ENCODE measurements at places on chromosomes 6 and 20. TPM values are rescaled to one million over a fixed set of nuclear protein-coding genes. Genes with fewer than 3 reads are reported as not detected.
A peak's percentile ranks its signal among the peaks of the same experiment; 100 is the strongest.

DNA sequence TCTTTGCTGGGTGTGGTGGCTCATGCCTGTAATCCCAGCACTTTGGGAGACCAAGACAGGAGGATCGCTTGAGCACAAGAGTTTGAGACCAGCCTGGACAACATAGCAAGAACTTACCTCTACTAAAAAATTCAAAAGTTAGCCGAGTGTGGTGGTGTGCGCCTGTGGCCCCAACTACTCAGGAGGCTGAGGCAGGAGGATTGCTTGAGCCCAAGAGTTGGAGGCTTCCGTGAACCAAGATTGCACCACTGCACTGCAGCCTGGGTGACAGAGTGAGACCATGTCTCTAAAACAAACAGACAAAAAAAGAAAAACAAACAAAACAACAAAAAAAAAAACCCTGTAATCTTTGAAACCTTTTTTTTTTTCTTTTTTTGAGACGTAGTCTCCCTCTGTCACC is 67.5 kb downstream of the CAP2 start:
- H3K4me3 ChIP-seq: no peak overlapping the region
- no peak for DNase-seq
- no peak overlapping the region for H3K27ac ChIP-seq
- H3K36me3 ChIP-seq: no peaks in the 10 kb centered on the region
- no peaks in the 10 kb centered on the region for H3K27me3 ChIP-seq

DNA sequence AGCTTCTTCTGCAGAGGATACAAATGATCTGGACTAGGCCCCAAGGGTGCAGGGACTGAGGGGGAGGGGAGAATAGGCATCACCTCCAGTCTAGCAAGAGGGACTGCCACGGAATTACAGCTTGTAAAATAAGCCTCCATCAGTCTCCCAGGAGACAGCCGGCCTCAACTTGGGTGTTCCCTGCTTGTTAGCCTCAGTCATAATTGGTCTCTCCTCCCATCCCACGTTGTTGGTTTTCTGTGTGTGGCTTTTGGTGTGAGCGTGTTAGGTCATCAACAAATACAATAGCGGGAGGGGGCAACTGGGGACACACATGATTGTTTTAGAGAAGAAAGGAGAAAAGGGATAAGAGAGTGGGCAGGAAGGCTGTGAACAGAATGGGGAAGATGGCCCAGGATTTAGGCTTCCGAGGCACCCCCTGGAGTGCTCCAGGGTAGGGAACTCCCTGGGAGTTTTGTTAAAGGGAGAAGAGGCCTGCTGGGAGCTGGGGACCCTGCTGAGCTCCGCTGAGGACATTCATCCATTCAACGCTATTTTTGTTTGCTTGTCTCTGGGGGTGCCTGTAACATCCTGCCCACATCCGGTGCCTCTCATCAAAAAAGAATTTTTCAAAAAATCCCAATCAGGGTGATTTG is 9.2 kb downstream of the FOXA2 start:
- H3K27me3 ChIP-seq: peaks cover 94% of the 10 kb centered on the region
- peaks cover 13% of the 10 kb centered on the region for H3K4me1 ChIP-seq
- no peak overlapping the region for H3K4me3 ChIP-seq
- no peaks in the 10 kb centered on the region for H3K36me3 ChIP-seq

- H3K27me3 ChIP-seq: no peaks in the 10 kb centered on the region
- no peak for DNase-seq
- H3K4me1 ChIP-seq: peaks cover 3% of the 10 kb centered on the region
- H3K27ac ChIP-seq: no peak overlapping the region
Measured at GRCh38 chr20:44080064-44080463, 106.9 kb downstream of the JPH2 start.

- DNase-seq: no peak
- H3K4me1 ChIP-seq: no peaks in the 10 kb centered on the region
- no peak overlapping the region for H3K4me3 ChIP-seq
- no peaks in the 10 kb centered on the region for H3K36me3 ChIP-seq
Measured at GRCh38 chr20:14234666-14235295, 102.6 kb downstream of the FLRT3 start.

GRCh38 chr6:135018052-135018451 is 36.6 kb downstream of the HBS1L start:
- no peak overlapping the region for H3K27ac ChIP-seq
- DNase-seq: no peak
- H3K36me3 ChIP-seq: no peaks in the 10 kb centered on the region
- no peaks in the 10 kb centered on the region for H3K27me3 ChIP-seq
- H3K4me1 ChIP-seq: no peaks in the 10 kb centered on the region

- H3K36me3 ChIP-seq: no peaks in the 10 kb centered on the region
- no peak overlapping the region for H3K27ac ChIP-seq
Measured at GRCh38 chr20:14997791-14998190, 660.4 kb upstream of the FLRT3 start.

DNA sequence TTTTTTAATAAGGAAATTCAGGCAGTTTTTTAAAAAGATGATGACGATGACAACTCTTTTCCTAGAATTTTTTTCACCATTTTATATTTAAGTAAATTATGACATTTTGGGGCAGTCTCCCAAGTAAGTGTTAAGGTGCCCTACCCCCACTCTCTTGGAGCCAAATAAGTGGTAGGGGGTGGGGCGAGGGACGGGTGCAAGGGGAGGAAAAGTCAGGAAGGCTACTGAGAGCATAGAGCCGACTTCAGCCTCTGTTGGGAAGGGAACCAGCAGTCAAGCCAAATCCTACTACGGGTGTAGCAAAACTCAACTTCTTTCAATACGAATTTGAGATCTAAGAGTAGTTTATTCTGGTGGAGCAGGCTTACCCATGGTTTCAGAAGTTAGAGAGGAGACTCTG is 54.4 kb downstream of the KIZ start:
- H3K27ac ChIP-seq: no peak overlapping the region
- no peaks in the 10 kb centered on the region for H3K4me1 ChIP-seq
- H3K36me3 ChIP-seq: no peaks in the 10 kb centered on the region
- DNase-seq: no peak

- H3K4me3 ChIP-seq: no peak overlapping the region
- H3K27ac ChIP-seq: no peak overlapping the region
- H3K36me3 ChIP-seq: no peaks in the 10 kb centered on the region
- H3K4me1 ChIP-seq: no peaks in the 10 kb centered on the region
Measured at GRCh38 chr20:13858439-13858838, 73.6 kb downstream of the NDUFAF5 start.

DNA sequence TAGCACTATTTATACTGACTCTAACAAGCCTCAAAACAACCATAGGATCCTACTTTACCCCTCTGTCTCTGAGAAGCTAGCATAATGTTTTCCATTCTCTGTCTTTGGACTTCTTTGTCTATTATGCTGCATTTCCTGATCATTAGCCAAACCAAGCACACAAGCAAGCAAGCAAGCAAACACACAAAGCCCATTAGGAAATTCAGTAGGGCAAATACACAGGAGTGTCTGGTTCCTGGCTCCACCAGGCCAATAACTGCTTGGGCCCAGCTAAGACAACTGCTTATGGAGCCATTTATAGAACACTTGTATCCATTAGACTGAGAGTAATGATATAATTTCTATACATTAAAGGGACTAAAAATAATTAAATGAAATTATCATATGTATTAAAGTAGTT is 952.9 kb upstream of the EPHA7 start:
- H3K27ac ChIP-seq: no peak overlapping the region
- H3K27me3 ChIP-seq: no peaks in the 10 kb centered on the region
- H3K36me3 ChIP-seq: no peaks in the 10 kb centered on the region
- H3K4me1 ChIP-seq: no peaks in the 10 kb centered on the region

DNA sequence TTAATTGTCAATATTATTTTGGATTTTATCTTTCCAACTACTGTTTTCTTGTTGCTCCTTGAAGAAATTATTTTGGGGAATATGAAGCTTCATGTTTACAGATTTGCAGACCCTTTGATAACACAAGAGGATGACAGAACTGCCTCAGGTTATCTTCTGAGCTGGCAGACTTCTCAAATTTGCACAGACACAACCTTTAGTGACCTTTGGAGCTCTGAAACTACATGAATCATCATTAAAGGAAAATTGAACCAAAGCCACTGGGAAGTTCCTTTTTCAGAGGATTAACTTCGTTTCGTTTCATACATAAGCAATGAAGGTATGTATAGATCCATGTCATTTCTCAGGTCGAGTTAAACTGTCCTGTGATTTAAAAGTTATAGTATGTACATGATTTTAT is 85.9 kb downstream of the FBXO5 start:
- H3K27ac ChIP-seq: no peak overlapping the region
- H3K36me3 ChIP-seq: no peaks in the 10 kb centered on the region
- no peak for DNase-seq
- H3K27me3 ChIP-seq: no peaks in the 10 kb centered on the region

DNA sequence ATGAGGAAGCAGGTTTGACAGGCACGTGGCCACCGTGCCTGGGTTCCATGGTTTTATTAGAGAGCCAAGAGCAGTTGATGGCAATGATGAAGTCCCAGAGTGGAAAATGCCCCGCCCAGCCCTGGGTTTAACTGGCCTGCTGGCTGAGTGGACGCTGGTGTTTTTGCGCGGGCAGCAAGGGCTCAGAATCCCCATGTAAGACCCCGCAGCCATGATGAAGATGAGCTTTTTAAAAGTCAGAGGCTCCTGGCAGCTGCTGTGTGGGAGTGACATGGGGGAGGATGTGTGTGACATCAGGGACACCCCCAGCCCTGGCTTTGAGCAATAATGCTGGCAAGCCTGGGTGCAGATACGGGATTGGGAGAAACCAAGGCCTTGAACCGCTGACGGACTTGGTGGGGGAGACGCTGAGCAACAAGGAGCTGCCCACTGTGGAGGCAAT is 33.0 kb upstream of the SLCO4A1 start:
- H3K4me1 ChIP-seq: peaks cover 8% of the 10 kb centered on the region
- no peaks in the 10 kb centered on the region for H3K27me3 ChIP-seq
- no peak for DNase-seq
- no peak overlapping the region for H3K4me3 ChIP-seq
- H3K36me3 ChIP-seq: no peaks in the 10 kb centered on the region
- H3K27ac ChIP-seq: no peak overlapping the region

GRCh38 chr6:146544616-146545182 is 1.1 kb downstream of the RAB32 start:
- peak; percentile 8 for DNase-seq
- no peaks in the 10 kb centered on the region for H3K36me3 ChIP-seq
- peaks cover 31% of the 10 kb centered on the region for H3K4me1 ChIP-seq
- no peaks in the 10 kb centered on the region for H3K27me3 ChIP-seq
- peak overlapping the region; percentile 98 for H3K27ac ChIP-seq
- H3K4me3 ChIP-seq: peak overlapping the region; percentile 73

DNA sequence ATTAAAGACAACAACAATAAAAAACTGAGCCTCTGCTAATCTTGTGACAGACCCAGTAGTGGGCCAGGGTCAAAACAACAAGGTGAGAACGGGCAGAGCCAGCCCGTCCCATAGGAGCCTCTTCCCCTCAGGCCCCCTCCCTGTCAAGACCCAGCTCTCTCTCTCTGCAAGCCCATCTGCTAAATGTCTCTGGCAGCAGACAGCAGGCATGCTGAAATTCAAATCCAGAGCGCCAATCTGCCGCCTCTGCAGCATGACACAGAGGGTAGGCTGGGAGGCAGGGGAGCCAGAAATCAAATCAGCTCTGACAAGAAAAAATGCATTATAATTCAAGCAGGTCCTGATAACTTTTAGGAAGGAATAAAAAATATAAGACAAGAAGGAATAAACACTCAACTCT is 26.3 kb downstream of the METTL24 start:
- no peaks in the 10 kb centered on the region for H3K36me3 ChIP-seq
- H3K4me3 ChIP-seq: no peak overlapping the region
- no peaks in the 10 kb centered on the region for H3K27me3 ChIP-seq

DNA sequence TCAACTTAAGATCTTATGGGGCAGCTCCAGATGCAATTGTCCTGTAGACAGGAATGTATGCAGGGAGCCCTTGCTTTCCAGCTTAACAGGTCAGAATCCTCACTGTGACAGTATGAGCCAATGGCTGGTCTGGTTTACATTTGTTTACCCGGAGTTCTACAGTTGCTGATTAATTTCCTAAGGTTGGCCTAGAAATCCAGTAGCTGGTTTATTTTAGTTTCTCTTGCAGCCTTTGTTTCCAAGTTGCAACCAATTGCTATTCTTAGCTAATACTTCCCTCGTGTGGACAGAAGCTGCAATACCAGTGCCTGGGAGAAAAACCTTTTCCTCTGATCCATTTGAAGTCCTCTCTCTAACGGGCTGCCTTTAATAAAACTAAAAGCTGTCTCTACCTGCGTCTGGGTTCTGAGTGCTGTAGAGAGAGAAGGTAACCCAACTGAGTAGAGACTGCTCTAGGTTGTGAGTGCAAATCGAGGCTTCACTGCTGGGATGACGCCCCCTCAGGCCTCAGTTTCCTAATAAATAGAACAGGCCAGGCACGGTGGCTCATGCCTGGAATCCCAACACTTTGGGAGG is 45.9 kb downstream of the ZNF217 start:
- H3K4me3 ChIP-seq: no peak overlapping the region
- H3K4me1 ChIP-seq: no peaks in the 10 kb centered on the region
- DNase-seq: peak; percentile 78
- no peak overlapping the region for H3K27ac ChIP-seq
- H3K27me3 ChIP-seq: no peaks in the 10 kb centered on the region

- peaks cover 5% of the 10 kb centered on the region for H3K27me3 ChIP-seq
- H3K36me3 ChIP-seq: no peaks in the 10 kb centered on the region
- peak; percentile 69 for DNase-seq
- peak within 1 kb of the TSS; percentile 55 for H3K4me3 ChIP-seq
- H3K27ac ChIP-seq: peak within 1 kb of the TSS; percentile 5
- H3K4me1 ChIP-seq: peaks cover 18% of the 10 kb centered on the region
Measured at GRCh38 chr6:56246881-56247653, at the start of gene COL21A1. Gene COL21A1 (minus strand): TSS chr6:56247580. CDS start chr6:56182618, 64,962 bp downstream.

DNA sequence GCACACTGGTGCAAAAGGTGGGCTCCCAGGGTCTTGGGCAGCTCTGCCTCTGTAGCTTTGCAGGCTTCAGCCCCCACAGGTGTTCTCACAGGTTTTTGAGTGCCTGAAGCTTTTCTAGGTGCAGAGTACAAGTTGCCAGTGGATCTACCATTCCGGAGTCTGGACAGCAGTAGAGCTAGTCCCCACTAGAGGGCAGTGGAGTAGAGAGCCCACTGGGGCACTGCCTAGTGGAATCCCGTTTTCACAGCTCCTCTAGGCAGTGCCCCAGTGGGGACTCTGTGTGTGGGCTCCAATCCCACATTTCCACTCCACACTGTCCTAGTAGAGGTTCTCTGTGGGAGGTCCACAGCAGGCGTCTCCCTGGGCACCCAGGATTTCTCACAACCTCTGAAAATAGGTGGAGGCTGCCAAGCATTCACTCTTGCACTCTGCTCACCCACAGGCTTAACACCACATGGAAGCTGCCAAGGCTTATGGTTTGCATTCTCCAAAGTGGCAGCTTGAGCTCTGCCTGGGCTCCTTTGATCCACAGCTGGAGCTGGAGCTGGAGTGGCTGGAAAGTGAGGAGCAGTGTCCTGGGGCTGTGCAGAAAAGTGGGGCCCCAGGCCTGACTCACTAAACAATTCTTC is 86.3 kb upstream of the PROKR2 start:
- no peaks in the 10 kb centered on the region for H3K4me1 ChIP-seq
- no peaks in the 10 kb centered on the region for H3K27me3 ChIP-seq
- DNase-seq: peak; percentile 35

Gene OR5V1
- total RNA-seq: not detected

Gene TRAPPC3L
- not detected for total RNA-seq

Gene TMEM200A
- total RNA-seq: 28.5 TPM

Gene GPR6
- not detected for total RNA-seq

Gene TRIM15
- total RNA-seq: 2.6 TPM
